NCI-H774 (cell line): ENCODE measurements at places on chromosomes 3 and 15.
A peak's percentile ranks its signal among the peaks of the same experiment; 100 is the strongest.

- DNase-seq, result no peak
These were observed 521.0 kb downstream of the GABRG3 start for GRCh38 chr15:27491666-27492621.

DNA sequence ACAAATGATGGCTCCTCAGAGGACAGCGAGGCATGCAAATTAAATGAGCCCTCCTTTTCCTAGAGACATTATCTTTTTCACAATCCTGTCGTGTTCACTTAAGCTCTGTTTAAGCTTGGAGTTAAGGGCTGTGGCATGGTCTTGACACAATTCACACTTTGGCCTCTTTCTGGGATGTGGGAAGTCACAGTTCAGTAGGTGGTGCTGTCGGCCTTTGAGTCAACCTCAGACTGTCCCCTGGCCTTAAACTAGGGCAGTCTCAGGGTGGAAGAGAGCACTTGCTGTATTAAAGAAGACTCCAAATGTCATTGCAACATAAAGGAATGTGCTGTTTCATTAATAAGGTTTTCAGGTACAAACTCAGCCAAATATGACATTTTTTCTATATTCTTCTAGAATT lies 351.0 kb downstream of the MCTP2 start:
- DNase-seq, result peak; percentile 7

DNA sequence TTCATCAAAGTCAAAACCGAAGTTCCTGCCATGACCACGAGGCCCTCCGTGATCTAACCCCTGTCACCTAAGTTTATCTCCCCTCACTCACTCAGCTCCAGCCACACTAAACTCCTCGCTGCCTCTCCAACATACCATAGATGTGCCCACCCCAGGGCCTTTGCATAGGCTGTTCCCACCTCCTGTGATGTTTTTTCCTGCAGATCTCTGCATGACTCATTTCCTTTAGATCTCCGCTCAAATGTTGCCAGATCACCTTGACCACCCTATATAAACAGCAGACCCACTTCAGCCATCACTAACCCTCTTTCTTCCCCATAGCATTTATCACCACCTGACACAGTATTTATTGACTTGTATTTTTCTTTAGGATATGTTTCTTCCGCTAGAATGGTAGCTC lies 58.5 kb downstream of the HRH1 start:
- no peak for DNase-seq

DNA sequence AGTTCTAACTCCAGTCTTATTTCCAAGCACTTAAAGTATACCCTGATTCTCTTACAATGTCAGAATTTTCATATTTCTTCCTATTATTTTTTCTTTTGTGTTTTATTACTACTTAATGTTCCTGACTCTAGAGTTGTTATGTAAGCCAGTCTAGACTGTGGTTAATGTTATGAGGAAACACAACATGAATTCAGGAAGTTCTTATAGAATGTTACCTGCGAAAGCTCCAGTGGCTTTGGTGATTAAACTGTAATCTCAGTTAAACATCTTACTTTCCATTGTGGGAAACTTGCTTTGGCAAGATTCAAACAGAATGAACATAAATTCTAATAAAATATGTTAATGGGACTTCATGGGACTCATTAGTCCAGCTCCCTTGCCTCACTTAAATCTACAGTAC lies 36.6 kb upstream of the CHL1 start:
- no peak for DNase-seq

GRCh38 chr3:160376681-160377080 lies 22.3 kb downstream of the IFT80 start:
- no peak for DNase-seq

- no peak for DNase-seq
These were observed 95.3 kb downstream of the ITPR1 start for GRCh38 chr3:4588466-4588865.

- DNase-seq, result no peak
These were observed 275.0 kb downstream of the NFKBIZ start for GRCh38 chr3:102124282-102124681.

- DNase-seq, result no peak
These were observed 10.8 kb downstream of the RASL12 start for GRCh38 chr15:65056868-65057548.

DNA sequence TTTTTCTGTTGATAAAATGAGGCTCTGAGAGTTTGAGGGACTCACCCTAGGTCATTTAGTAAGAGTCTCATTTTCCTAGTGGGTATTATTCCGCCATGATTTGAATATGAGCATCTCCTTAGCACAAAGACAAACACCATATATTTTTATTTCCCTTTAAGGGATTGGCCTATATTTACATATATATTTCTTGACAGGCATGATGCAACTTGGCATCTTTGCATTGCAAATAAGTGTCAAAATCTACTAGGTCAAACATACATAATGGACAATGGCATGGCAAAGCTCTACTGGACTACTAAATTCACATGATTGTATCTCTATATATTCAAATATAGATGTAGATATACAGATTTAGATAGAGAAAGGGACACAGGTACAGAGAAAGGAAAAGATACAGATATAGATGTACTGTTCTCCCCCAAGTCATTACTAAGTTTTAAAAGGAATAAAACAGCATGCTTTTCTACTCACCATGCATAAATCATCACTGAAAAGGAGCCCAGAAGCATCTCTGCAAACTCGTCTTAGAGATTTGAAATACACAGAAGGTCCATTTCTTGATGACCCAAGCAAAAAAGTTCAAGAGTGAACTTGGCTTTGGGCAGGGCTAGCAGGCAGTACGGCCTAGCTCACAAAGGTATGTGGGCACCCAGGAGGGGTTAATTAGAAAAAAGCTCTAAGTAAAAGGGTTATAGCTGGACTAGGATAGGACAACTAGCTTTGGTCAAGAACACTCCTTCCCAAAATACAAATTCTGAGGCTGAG lies 495.8 kb downstream of the NTRK3 start:
- DNase-seq, result no peak

DNA sequence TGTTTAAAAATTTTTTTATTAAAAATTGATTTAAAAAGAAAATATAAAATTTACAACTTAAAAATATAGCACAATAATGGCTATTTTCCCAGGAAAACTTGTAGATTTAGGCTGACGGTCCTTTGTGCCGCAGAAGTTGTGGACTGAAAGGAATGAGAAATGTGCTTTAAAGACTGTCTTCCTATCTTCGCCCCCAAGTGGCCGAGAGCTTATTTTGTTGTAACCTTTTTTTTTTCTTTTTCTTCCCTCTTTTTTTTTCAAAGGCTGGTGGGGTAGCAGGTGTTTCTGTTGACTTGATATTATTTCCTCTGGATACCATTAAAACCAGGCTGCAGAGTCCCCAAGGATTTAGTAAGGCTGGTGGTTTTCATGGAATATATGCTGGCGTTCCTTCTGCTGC lies 15.5 kb downstream of the SLC25A26 start:
- no peak for DNase-seq

DNA sequence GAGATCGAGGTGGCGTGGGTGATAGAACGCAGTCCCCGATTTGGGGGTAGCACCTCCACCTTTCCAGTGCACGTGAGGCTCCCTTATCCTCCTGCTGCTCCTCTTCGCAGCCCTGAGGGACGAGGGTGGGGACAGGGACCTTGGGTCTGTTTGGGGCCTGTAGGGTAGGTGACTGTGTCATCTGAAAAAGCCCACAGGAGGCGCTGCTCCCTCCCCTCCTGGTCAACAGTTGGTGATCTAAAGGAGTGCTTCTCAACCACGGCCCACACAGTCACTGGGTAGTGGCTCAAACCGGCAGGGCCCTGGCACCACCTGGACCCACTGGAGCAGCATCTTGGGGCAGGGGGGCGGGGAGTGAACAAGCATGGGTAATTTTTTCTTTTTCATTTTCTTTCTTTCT lies 7.1 kb downstream of the LRRK1 start:
- DNase-seq, result no peak

DNA sequence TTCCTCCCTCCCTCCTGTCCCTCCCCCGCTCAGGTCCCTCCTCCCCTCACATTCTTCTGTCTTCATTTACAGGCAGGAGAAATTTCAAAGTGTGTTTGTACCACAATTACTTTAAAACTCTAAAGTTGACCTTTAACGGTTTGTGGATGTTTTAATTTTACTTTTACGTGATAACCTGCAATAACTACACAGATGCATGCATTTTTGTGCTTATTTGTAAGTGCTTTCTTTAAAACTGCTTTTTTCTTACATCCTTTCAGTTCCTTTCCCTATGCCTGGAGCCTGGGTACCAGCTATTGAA lies 51.8 kb upstream of the CGNL1 start:
- DNase-seq, result no peak

DNA sequence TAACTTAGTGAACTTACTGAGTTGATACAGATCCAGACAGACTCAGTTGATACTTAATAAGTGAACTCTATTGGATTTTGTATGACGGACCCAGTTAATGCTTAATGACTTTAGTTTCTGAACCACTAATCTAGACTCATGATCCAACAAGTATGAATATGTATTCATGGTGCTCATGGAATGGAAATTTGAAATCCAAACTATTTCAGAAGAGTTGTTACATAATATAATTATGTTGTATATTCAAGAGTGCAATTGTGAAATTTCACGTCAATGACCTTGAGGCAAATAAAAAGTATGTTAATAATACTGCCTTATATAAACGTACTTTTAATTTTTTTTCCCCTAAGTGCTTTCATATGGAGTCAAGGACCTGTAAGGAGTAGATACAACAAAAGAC lies 78.8 kb downstream of the THRB start:
- DNase-seq, result no peak

DNA sequence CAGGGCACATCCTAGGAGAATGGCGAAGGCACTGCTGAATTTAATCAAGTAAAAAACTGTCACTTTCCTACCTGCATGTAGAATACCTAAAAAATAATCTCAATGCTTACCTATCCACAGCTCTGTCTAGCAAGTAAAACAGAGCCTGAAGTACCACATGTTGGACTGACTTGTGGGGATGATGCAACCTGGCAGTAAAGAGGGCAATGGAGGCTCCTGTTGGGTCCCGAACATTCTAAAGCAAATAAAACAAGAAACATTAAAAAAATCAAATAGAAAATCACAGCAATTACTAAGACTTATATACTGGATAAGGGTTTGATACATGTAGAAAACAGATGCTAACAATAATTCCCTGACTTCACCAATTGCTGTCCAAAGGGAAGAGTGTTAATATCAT lies 56.1 kb downstream of the PTPN9 start:
- DNase-seq, result no peak

GRCh38 chr3:195041871-195042742 lies 228.9 kb downstream of the XXYLT1 start:
- DNase-seq, result no peak

GRCh38 chr3:53457068-53457467 lies 37.3 kb upstream of the CACNA1D start:
- DNase-seq, result no peak

GRCh38 chr3:14811684-14812083 lies 7.1 kb upstream of the FGD5 start:
- DNase-seq, result no peak

GRCh38 chr3:176696816-176697215 lies 500.5 kb downstream of the TBL1XR1 start:
- no peak for DNase-seq

DNA sequence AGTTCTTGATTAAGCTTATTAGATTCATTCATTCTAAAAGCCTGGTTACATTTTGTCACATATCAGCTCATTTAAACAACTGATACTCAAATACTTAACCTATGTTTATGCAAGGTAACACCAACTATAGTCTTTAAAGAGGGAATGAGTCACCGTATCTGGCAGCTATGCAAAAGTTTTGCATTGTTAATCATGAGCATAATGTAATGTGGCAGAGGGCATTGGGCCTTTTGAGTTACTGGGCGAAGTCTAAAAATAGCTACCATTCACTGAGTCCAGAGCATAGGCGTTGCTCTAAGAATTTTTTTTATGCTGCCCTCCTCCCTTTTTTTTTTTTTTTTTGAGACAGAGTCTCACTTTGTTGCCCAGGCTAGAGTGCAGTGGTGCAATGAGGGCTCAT lies 277.7 kb upstream of the ZNF717 start:
- no peak for DNase-seq

- no peak for DNase-seq
These were observed 44.6 kb upstream of the POLG start for GRCh38 chr15:89379251-89379695.

DNA sequence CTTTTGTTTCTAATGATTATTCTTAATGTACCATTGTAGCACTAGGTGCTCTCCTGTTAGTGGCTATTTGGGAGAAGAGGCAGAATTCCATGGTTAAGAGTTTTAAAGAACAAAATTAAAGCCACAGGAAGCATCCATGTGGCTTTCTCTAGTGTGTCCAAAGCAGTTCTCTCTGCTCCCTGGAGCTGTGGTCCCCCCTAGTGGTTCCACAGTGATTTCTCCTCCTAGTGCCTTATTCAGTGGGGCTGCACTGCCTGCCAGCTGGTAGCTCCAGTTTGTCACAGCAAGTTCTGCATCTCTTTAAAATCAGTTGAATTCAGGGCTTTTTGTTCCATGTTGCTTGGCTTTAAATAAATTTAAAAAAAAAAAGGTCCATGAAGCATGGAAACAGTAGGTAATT lies 39.6 kb upstream of the FAM98B start:
- DNase-seq, result no peak

DNA sequence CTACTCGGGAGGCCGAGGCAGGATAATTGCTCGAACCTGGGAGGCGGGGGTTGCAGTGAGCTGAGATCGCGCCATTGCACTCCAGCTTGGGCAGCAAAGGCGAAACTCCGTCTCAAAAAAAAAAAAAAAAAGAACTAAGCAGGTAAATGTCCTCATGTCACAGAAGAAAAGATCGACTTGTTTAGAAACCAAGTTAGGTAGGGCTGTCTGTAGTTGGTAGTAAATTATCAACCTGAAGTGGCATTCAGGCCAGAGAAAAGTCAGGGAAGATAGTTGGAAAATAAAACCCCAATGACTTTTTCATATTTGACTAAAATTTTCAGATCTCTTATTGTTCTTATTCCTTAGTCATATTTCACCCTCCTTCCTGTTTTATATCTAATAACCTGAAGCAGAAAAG lies 55.4 kb downstream of the ZNF609 start:
- no peak for DNase-seq

- no peak for DNase-seq
These were observed 71.1 kb upstream of the BLM start for GRCh38 chr15:90645873-90646575.

DNA sequence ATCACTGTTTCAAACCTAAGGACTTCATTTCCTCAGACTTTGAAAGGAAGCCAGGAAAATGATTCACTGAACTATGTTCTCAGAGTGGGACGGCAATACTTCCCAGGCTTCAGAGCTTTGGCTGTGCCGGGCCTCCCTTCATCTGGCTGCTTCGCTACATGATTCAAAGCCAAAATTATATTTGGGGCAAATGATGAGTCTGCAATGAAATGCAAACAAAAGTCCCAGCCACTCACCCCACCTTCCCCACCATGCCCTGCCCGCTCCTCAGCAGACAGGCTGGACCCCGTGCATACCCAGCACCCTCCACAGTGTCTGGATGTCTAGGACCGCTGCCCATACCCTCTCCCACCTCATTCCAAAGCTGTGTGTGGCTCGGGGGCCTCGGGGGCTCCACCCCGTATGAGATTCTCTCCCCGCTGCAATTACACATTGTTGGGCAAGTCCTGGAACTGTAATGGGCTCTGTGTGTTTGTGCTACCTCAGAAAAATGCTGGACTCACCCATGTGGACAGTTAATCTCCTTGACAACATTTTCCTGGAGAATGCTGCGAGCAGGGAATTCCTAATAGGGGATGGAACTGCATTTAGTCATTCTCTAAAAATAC lies 32.2 kb downstream of the ATP10A start:
- no peak for DNase-seq
